ENCODE measurements at places on chromosomes 1 and 21.

DNA sequence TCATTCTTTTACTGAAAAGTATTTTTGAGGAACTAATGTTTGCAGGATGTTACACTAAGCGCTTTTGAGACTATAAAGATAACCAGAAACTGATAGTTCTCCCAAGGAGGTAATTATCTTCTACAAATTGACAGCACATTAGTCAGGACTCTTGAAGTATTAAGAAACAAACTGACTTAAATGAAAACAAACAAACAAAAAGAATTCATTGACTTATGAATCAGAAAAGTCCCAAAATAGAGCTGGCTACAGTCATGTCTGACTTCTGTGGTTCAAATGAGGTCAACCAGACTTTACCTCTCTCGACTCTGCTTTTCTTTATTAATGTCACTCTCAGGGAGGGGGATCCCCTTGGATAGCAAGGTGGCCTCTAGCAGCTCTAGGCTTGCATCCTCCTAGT is 296.8 kb downstream of the TPR start:
- peaks cover 4% of the 10 kb centered on the region for H3K27me3 ChIP-seq
- H3K27ac ChIP-seq, result no peak overlapping the region
- no peaks in the 10 kb centered on the region for H3K4me1 ChIP-seq
- H3K36me3 ChIP-seq, result no peaks in the 10 kb centered on the region
- DNase-seq, result no peak

GRCh38 chr1:6732942-6733341 is 31.3 kb upstream of the DNAJC11 start:
- no peak for DNase-seq
- H3K27me3 ChIP-seq, result peaks cover 6% of the 10 kb centered on the region
- no peaks in the 10 kb centered on the region for H3K36me3 ChIP-seq
- no peak overlapping the region for H3K27ac ChIP-seq
- H3K4me3 ChIP-seq, result no peak overlapping the region

DNA sequence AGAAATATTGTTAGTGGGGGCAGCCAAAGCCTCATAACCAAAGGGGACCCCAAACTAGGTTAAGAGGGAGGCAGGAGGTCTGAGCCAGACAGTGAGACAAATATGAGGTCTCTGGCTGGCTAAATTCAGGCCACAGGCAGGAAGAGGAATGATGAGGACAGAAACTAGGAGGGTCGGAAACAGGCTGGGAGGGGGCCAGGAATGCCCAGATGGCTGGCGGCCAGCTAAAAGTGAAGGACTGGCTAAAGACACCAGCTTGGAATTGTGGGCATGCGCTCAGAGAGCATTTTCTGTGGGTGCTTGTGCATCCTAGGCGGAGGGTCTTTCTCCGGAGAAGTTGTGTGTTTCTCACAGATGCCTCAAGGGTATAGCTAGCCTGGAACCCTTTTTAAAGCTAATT is 77.0 kb downstream of the PGM1 start:
- no peak overlapping the region for H3K27ac ChIP-seq
- H3K36me3 ChIP-seq, result no peaks in the 10 kb centered on the region
- H3K4me3 ChIP-seq, result no peak overlapping the region
- no peaks in the 10 kb centered on the region for H3K27me3 ChIP-seq

- peak overlapping the region; percentile 79 for H3K4me3 ChIP-seq
- peak; percentile 55 for DNase-seq
- H3K36me3 ChIP-seq, result peaks cover 17% of the 10 kb centered on the region
Observed at GRCh38 chr1:212700892-212701819, 1.5 kb upstream of the BATF3 start.

DNA sequence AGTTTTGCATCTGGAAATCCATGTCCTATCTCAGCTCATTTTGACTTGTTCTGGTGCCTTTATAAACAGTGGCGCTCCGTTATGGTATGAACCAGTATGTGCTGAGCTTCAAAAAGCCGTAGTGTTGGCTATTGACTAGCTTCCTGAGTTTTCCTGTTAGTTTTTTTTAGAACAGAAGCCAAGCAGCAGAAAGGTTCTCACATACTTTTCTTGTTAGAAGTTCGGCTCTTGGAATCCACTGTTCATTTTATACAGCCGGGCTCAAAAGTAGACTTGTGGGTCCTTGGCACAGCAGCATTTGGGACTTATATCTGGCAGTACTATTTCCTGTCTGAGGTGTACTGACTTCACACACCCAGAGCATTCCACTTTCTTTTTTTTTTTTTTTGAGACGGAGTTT is 63.8 kb downstream of the TBCE start:
- no peaks in the 10 kb centered on the region for H3K27me3 ChIP-seq
- no peaks in the 10 kb centered on the region for H3K4me1 ChIP-seq
- H3K36me3 ChIP-seq, result peaks cover 10% of the 10 kb centered on the region
- no peak for DNase-seq
- H3K4me3 ChIP-seq, result no peak overlapping the region

- H3K36me3 ChIP-seq, result no peaks in the 10 kb centered on the region
- peak; percentile 87 for DNase-seq
- H3K4me1 ChIP-seq, result no peaks in the 10 kb centered on the region
- H3K27ac ChIP-seq, result no peak overlapping the region
- H3K4me3 ChIP-seq, result no peak overlapping the region
Observed at GRCh38 chr1:24070821-24071393, 41.0 kb downstream of the MYOM3 start.

GRCh38 chr1:226639631-226640061 is 91.1 kb downstream of the STUM start:
- peaks cover 36% of the 10 kb centered on the region for H3K36me3 ChIP-seq
- H3K4me1 ChIP-seq, result peaks cover 55% of the 10 kb centered on the region
- H3K27me3 ChIP-seq, result no peaks in the 10 kb centered on the region
- H3K4me3 ChIP-seq, result no peak overlapping the region
- DNase-seq, result no peak

DNA sequence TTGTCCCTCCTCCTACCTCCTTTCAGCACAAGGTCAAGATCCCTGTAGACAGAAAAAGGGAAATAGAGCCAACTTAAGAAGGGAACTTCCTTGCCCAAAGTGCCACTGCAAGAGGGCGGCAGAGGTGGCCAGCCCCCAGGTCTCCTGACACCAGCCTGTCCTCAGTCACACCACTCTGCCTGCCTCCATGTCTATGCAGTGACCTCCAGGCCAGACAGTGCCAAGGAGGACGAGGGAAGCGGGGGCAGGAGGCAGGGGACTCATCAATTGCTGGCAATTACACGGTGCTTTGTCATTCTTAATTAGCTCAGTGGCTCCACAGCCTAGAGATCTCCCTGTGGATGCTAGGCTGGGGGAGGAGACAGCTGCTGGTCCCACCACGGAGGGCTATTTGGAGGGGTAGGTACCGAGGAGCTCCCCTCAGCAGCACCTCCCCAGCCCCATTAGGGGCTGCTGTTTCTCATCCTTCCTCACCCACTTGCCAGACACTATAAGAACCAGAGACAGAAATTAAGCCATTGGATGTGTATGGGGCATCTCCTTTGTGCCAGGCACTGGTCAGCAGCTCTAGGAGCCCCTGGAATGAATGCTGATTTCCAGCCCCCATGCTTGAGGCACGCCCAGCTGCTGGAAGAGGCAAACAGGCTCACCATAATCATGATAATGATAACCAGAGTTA is 6.1 kb upstream of the LDLRAP1 start:
- H3K4me1 ChIP-seq, result peaks cover 3% of the 10 kb centered on the region
- H3K27me3 ChIP-seq, result no peaks in the 10 kb centered on the region
- no peak overlapping the region for H3K27ac ChIP-seq
- DNase-seq, result no peak
- no peak overlapping the region for H3K4me3 ChIP-seq

GRCh38 chr1:241470908-241471590 is 48.5 kb downstream of the FH start:
- DNase-seq, result no peak
- peaks cover 2% of the 10 kb centered on the region for H3K27me3 ChIP-seq
- no peaks in the 10 kb centered on the region for H3K36me3 ChIP-seq
- no peak overlapping the region for H3K4me3 ChIP-seq

DNA sequence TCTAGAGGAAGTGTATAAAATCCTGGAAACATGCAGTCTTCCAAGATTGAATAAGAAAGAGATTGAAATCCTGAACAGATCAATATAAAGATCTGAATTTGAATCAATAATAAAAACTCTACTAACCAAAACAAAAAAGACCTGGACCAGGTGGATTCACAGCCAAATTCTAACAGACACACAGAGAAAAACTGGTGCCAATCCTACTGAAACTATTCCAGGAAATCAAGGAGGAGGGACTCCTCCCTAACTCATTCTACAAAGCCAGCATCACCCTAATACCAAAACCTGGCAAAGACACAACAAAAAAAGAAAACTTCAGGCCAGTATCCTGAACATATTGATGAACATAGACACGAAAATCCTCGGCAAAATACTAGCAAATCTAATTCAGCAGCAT is 58.3 kb downstream of the SYT14 start:
- H3K27ac ChIP-seq, result no peak overlapping the region
- no peaks in the 10 kb centered on the region for H3K36me3 ChIP-seq
- no peaks in the 10 kb centered on the region for H3K4me1 ChIP-seq

DNA sequence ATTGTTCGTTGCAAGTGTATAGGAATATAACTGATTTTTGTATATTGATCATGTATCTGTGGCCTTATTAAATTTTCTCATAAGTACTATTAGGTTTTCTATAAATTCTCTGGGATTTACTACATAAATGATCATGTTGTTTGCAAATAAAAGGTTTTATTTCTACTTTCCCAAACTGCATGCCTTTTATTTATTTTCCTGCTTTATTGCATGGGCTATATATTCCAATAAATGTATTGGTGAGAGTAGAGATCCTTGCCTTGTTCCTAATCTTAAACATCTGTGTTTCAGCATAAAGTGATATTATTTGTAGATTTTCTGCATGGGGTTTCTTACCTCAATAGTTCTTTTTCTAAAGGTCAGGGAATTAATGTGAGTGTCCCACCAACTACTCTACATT is 107.0 kb upstream of the CD55 start:
- no peaks in the 10 kb centered on the region for H3K27me3 ChIP-seq
- no peaks in the 10 kb centered on the region for H3K36me3 ChIP-seq
- H3K4me3 ChIP-seq, result no peak overlapping the region
- no peak for DNase-seq
- H3K27ac ChIP-seq, result no peak overlapping the region
- H3K4me1 ChIP-seq, result peaks cover 8% of the 10 kb centered on the region

- H3K27ac ChIP-seq, result no peak overlapping the region
- H3K4me3 ChIP-seq, result no peak overlapping the region
- H3K27me3 ChIP-seq, result peaks cover 12% of the 10 kb centered on the region
- DNase-seq, result no peak
- H3K4me1 ChIP-seq, result no peaks in the 10 kb centered on the region
- no peaks in the 10 kb centered on the region for H3K36me3 ChIP-seq
Observed at GRCh38 chr1:29363536-29363935, 127.2 kb downstream of the PTPRU start.

DNA sequence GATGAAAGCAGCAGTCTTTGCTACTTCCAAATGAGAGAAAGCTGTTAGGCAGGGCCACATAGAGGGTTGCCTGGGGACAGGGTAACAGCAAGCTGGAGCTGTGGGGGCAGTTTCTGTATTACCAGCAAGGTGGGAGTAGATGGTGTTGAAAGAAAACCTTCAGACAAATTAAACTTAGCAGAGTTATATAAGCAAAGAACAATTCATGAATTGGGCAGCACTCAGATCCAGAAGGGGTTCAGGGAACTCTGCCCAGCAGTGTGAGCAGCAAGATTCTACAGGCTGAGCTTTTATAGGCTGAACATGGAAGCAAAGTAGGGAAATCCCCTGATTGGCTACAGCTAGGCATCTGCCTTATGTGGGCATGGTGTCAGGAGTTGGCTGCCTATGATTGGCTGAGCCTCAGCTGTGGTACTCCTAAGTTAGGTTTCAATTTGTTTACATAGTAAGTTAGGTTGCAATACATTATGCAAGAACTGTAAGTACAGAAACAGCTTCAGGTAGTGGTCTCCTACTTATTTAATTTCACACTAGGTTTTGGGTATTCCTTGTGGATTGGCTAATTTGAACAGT is 64.1 kb upstream of the TMPRSS2 start:
- no peaks in the 10 kb centered on the region for H3K36me3 ChIP-seq
- H3K27ac ChIP-seq, result no peak overlapping the region
- peaks cover 4% of the 10 kb centered on the region for H3K27me3 ChIP-seq
- no peak overlapping the region for H3K4me3 ChIP-seq
- no peak for DNase-seq

- no peaks in the 10 kb centered on the region for H3K36me3 ChIP-seq
- no peak for DNase-seq
- no peak overlapping the region for H3K4me3 ChIP-seq
Observed at GRCh38 chr1:162193815-162194214, 124.3 kb downstream of the NOS1AP start.

GRCh38 chr1:223492044-223492443 is 98.8 kb downstream of the CCDC185 start:
- no peaks in the 10 kb centered on the region for H3K27me3 ChIP-seq
- H3K36me3 ChIP-seq, result no peaks in the 10 kb centered on the region
- no peak for DNase-seq
- H3K27ac ChIP-seq, result no peak overlapping the region
- no peaks in the 10 kb centered on the region for H3K4me1 ChIP-seq

GRCh38 chr1:6028042-6028850 is 17.4 kb upstream of the KCNAB2 start:
- H3K4me3 ChIP-seq, result peak overlapping the region; percentile 97
- peaks cover 62% of the 10 kb centered on the region for H3K4me1 ChIP-seq
- no peaks in the 10 kb centered on the region for H3K27me3 ChIP-seq
- H3K27ac ChIP-seq, result peak overlapping the region; percentile 98
- peak; percentile 84 for DNase-seq
- peaks cover 63% of the 10 kb centered on the region for H3K36me3 ChIP-seq

DNA sequence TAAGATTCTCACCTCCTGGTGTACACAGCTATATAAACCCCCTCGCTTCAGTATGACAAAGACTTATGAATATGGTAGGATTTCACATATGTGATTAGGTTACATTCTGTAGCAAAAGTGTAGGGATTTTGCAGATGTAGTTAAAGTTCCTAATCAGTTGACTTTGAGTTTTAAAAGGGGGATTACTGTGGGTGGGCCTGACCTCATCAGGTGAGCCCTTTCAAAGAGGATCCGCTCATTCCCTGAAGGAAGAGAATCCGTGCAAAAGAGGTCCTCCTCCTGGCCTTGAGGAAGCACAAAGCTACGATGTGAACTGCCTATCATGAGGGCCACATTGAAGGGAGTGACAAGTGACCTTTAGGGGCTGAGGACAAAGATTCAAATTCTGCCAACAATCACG is 30.6 kb upstream of the KAZN start:
- no peak overlapping the region for H3K27ac ChIP-seq
- H3K4me1 ChIP-seq, result no peaks in the 10 kb centered on the region
- no peak overlapping the region for H3K4me3 ChIP-seq
- no peaks in the 10 kb centered on the region for H3K36me3 ChIP-seq
- no peak for DNase-seq

GRCh38 chr1:160971618-160972056 is 17.0 kb upstream of the ITLN2 start:
- peak overlapping the region; percentile 17 for H3K27ac ChIP-seq
- peaks cover 9% of the 10 kb centered on the region for H3K27me3 ChIP-seq
- H3K36me3 ChIP-seq, result no peaks in the 10 kb centered on the region
- H3K4me1 ChIP-seq, result peaks cover 13% of the 10 kb centered on the region
- DNase-seq, result peak; percentile 85

- H3K27ac ChIP-seq, result no peak overlapping the region
- no peaks in the 10 kb centered on the region for H3K27me3 ChIP-seq
- no peak overlapping the region for H3K4me3 ChIP-seq
- peaks cover 7% of the 10 kb centered on the region for H3K36me3 ChIP-seq
Observed at GRCh38 chr1:67695963-67696362, 11.0 kb downstream of the GADD45A start.

GRCh38 chr1:99858286-99858685 is 8.1 kb downstream of the AGL start:
- H3K4me1 ChIP-seq, result peaks cover under 1% of the 10 kb centered on the region
- no peak overlapping the region for H3K4me3 ChIP-seq
- DNase-seq, result no peak
- peaks cover 26% of the 10 kb centered on the region for H3K36me3 ChIP-seq
- H3K27ac ChIP-seq, result no peak overlapping the region
- no peaks in the 10 kb centered on the region for H3K27me3 ChIP-seq
